ENCODE measurements at places on chromosomes 3 and 15.

DNA sequence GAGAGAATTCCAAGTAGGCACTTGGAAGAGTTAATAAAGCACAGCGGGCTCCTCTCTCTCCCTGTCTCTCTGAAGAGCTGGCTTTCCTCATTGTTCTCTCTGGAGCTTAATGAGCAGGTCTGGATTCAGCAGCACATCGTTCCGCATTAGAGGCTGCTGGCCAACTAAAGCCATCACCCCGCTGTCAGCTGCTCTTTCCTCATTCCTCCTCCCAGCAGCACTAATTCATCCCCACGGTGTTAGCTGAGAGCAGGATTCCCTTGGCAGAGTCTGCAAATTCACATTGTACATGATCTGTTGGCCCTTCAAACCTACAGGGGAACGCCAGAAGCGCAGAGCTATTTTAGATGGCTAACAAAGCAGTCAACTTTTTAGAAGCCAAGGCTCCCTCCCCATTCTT, 44.2 kb downstream of the SGO1 start:
- peak; percentile 82 for DNase-seq

DNA sequence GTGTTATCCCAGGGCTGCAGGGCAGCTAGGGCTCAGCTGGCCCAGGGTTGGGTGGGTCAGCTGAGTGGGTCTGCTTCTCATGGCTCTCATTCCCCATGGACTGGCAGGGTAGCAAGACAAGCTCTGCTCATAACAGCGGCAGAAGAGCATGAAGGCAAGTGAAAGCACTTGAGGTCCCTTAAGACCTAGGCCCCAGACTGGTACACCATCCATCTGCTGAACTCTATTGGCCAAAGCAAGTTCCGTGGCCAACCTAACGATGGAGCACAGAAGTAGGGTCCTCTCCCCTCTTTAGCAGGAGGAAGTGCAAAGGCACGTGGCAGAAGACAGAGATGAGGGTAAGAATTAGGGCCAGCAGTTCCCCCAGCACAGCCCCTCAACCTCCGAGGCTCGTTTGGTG, 174.3 kb upstream of the TOPAZ1 start:
- DNase-seq = peak; percentile 19

DNA sequence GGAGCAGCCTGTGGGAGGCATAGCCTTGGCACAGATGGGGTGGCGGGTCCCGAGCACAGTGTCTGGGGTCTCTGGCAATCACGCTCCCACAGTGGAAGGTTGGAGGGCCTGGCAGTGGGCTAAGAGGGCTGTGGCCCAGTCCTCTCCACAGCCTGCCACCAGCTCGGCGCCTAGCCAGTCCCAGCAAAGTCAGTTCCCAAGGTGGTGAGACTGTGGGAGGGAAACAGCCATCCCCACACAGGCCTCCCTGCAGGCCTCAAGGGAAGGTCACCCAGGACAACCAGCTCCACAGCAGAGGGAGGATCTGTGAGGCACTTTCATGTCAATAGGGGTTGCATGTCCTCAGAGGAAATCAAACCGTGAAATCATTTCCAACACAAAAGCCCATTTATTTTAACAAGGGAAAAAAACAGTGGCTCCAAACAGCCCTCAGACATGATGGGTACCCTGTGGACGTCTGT, 27.6 kb upstream of the LIMD1 start:
- DNase-seq = no peak

DNA sequence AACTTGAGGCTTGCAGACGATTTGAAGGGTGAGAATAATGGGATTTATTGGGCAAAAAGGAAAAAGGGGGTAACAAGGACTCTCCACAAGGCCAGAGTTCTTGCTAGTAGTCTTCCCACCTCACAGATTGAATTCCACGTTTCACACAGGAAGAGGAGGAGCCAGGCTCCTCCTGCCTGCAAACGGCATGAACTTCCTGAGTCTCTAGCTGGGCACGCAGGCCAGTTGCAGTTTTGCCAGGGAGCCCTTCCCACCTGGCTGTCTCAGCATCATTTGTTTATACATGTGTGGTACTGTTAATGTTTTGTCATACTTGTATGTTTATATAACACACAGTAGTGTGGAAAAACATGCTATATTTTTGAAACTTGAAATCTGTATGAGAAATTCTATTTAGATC, 155.0 kb downstream of the NLGN1 start:
- no peak for DNase-seq

DNA sequence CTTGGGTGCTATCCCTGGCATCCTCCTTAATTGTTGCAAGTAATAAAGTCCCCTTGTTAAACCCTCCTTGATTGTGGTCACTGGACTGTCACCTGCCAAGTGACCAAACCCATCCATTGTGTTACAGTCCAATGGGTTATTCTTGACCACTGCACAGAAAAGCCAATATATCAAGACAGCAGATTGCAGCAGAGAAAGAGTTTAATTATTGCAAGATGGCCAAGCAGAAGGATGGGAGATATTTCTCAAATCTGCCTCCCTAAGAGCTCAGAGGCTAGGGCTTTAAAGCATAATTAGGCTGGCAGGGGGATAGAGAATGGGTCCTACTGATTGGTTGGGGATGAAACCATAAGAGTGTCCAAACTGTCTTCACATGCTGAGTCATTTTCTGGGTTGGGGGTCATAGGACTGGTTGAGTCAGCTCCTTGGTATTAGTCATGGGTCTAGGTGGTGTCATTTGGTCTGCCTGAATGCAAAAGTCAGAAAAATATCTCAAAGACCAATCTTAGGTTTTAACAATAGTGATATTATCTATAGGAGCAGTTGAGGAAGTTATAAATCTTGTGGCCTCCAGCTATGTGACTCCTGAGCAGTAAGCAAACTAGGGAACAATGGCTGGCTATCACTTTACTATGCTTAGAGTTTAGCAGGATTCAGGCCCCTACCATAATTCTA, 19.1 kb upstream of the XYLB start:
- DNase-seq = no peak

- DNase-seq = no peak
Observed at GRCh38 chr3:69888040-69888942, 111.2 kb upstream of the SAMMSON start.

DNA sequence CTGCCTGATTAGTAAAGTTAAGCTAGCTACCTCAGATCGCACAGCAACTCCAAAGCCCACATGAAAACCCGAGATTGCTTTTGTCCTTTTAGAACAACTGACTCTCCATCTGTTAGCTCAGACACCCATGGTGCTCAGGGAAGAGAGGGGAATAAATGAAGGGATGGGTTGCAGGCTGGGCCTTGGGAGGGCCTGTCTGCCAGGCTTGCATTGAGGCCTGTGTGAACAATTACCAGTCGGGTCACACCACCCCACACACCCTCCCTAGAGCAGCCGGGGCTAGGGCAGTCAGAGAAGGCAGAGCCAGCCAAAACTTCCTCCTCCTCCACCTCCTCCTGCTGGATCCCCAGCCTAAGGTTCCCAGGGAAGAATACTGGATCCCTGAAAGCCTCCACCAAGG, 8.8 kb upstream of the PRKAR2A start:
- DNase-seq = no peak

DNA sequence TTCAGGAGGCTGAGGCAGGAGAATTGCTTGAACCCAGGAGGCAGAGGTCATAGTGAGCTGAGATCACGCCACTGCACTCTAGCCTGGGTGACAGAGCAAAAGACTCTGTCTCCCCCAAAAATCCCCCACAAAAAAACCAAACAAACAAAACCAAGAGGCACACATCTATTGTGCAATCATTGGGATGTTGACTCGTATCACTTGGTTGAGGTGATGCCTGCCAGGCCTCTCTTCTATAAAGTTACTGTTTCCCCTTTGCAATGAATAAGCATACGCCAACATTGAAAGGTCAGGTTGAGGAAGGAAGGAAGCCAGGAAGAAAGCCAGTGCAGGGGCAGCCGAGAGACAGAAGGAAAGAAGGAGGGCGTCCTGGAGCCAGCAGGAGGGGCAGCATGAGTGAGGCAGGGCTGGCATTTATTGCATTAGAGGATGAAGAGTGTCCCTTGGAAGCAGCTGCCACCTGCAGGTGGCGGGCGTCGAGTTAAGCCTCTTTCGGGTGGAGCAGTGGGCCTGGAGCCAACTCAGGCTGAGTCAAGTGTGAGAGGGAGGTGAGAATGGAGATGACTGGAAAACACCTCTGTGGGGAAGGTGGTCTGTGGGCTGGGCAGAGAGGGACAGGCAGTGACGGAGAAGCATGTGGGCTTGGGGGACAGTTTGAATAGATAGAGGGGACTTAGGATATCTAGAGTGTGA, 8.3 kb upstream of the CSPG4 start:
- no peak for DNase-seq

DNA sequence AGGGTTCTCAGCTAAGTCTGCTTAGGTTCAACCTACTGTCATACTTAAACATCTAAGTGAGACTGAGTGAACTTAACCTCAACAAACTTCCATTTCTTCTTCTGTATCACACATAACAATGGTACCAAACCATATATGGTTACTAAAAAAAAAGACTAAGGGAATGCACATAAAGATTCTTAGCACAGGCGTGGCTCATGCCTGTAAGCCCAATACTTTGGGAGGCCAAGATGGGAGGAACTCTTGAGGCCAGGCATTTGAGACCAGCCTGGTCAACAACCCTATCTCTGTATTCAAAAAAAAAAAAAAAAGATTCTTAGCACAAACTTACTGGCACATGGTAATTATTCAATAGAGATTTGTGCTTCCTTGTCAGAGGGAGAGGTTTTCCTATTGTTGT, 57.9 kb downstream of the ACAP2 start:
- DNase-seq = no peak

DNA sequence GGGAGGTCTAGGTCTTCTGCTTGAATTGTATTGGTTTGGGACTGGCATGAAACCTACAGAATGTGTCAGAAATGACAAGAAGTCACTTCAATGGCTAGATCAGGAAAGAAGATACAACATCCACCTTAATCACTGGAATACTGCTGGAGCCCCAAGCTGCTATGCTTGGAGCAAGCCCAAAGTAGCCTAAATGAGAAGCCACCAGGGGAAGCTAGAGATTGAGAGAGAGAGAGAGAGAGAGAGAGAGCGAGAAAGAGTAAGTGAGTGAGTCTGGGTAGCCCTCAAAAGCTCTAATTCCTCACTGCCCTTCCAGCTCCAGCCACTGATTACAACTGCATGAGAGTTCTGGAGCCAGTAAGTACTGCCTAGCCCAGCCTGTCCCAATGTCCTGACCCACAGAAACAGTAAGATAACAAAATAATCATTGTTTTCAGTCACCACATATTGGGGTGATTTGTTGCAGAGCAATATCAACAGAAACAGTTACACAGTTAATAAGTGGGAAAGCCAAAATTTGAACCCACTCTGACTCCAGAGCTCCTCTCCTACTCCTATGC, 529.2 kb upstream of the GOLIM4 start:
- no peak for DNase-seq

- DNase-seq = no peak
Observed at GRCh38 chr15:64003182-64003581, 43.1 kb downstream of the DAPK2 start.

- DNase-seq = no peak
Observed at GRCh38 chr3:30890907-30891306, 3.6 kb downstream of the GADL1 start.

- DNase-seq = no peak
Observed at GRCh38 chr3:158486200-158486599, 84.8 kb upstream of the MLF1 start.

DNA sequence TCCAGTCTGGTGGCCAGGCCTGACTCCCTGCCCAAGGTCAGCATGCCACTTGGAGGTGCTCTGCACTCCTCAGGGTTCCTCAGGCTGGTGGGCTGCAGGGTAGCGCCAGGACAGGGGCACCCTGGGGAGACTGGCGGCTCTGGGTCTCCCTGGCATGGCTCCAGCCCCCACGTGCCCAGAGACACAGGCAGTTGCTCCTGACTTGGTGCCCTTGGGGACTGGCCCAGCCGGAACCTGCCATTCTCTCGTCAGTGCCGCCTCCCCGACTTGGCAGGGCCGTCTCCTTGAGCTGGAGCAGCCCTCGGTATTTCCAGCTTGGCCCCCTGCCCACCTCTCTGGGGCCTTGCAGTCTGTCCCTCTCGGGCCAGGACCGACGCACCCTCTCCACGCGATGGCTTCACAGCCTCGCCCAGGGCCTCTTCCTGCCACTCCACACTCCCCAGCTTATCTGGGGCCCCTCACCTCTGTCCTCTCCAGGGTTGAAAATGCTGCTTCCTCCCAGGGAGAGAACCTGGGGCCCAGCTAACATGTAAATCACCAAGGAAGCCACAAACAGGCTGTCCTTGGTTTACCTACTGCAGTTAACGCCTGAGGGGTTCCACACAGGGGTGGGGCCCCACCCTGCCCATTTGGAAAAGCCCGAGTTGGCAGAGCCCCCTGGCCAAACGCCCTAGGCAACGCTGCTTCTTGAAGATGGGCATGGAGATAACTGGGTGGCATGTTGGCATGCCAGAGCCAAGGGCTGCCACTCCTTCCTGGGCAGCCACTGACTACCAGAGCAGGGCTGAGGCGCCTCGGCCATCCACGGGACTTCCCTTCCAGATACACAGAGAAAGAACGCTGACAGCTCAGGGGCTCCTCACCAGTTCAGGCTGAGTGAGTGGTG, 61.4 kb downstream of the SMAD6 start:
- no peak for DNase-seq

GRCh38 chr3:159632128-159632527, 356.5 kb upstream of the IL12A start:
- peak; percentile 60 for DNase-seq

DNA sequence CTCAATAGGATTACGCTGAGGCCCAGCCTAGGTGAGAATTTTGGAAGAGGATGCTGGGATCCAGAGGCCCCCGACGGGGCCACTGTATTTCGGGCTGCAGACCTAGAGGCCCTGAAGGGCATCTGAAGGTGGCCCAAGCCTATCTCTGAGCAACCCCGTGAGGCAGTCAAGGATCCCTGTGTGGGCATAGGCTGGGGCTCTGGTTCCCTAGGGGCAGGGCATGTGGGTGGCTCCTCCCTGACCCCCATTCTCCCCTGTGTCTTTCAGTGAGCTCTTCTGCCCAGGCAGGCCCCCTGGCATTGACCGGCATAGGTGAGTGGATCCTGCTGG, 216.0 kb downstream of the SNRPN start:
- no peak for DNase-seq

DNA sequence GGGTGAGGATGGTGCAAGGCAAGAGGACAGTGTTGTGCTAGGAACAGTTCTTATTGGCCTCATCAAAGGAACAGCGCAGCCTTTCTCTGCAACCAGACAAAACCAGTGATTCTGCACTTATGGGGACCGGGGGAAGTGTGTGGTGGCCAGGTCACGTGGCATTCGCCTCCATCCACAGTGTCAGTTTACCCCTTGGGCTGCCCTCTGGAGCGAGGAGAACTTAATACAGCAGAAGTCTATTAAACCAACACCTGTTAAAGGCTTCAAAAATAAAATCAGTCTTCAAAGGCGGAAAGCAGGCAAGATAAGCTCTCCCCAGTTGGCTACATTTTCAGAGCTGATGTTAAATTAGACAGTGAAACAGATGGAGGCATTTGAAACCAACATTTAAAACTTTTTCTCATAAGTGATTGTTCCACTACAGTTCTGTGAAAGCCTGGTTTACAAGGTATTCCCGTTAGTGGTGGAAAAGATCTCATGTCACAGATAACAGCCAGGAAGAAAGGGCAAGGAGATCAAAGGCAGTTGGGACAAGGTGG, 75.2 kb downstream of the LRIG1 start:
- no peak for DNase-seq

All from ecto neural progenitor cell (in vitro differentiated cells).